NCI-H1105 (cell line): ENCODE measurements at places on chromosomes 16 and 17.

GRCh38 chr16:57093666-57094564 is 1.5 kb downstream of the CPNE2 start:
- no peak for DNase-seq

GRCh38 chr17:81241648-81242420 is 2.7 kb downstream of the NDUFAF8 start:
- DNase-seq: no peak

DNA sequence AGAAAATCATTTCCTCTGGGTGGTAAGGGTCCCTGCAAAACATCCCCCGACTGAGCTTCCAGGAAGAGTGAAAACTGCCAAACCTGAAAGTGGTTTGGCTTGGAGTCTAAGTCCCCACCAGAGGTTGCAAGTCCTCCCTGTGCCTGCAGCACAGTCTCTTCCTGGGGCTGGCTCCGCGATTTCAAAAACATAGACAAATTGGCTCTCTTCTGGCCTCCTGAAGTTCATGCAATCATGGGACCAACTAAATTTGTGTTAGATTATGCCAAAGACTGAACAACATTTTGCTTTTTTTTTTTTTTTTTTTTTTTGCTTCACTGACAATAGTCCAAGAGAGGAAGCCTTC is 447.9 kb downstream of the CA10 start:
- no peak for DNase-seq

GRCh38 chr16:85728879-85729278 is 22.0 kb downstream of the C16orf74 start:
- no peak for DNase-seq

DNA sequence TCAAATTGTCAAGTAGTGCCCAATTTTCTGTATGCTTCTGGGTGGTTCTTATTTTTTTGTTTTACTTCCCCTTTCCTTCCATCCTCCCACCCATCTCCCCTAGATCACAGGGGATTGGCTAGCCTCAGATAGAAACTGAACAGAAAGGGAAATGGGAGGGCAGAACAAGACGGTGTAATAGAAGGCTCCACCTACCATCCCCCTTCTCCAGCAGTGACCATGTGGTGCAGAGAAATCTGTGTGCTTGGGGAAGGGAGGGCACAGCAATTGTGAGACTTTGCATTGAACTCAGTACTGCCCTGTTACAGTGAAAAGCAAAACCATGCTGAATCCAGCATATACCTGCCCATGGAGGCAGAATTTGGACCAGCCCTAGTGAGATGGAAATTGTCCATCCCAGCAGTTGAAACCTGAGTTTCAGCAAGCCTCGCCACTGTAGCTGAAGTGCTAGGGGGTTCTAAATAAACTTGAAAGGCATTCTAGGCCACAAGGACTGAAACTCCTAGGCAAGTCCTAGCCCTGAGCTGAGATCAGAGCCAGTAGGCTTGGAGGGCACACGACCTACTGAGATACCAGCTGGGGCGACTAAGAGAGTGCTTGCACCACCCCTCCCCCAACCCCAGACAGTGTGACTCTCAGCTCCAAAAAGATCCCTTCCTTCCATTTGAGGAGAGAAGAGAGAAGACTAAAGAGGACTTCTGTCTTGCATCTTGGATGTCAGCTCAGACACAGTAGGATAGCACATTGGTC is 5.2 kb downstream of the SLFN11 start:
- no peak for DNase-seq

DNA sequence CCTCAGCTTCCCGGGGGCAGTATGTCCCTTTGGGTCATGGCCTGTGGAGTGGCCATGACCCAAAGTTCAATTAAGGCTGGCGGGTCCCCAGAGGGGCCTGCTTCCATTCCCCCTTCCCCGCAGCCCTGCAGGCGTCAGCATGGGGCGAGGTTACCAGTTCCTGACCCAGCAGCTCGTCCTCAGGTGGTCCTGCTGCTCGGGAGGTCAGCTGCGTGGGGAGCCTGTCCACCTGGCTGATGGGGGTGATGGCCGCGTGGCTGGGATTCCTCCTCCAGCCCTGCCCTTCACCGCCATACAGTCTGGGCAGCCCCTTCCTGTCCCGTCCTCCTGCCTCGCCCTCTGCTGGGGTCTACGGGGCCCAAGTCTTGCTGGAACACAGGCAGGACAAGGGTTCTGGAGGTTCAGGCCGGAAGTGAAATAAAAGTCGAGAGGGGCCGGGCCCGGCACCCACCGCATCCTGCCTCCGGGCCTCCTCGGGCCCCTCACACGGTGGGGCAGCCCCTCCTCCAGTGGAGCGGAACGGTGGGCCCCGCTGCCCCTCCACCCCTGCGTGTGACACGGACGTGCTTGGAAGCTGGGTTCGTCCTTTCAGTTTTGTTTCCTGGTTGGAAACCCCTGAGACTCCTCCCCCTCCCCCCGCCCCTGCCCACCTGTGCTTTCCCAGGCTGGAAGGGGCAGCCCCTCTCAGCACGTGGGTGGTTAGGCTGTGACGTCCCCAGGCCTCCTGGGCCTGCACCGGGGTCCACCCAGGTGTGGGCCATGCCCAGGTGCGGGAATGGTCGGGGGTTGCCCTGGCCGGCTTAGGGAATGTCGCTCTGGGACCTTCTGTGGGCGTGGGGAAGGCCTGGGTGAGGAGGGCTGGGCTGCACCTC is 6.8 kb downstream of the UBALD2 start:
- no peak for DNase-seq

- DNase-seq: no peak
Measured at GRCh38 chr16:86410081-86410480, 100.2 kb upstream of the FOXF1 start.

- DNase-seq: no peak
Measured at GRCh38 chr17:40122136-40122998, 596 bp downstream of the MSL1 start.

GRCh38 chr16:89958068-89958467 is 9.5 kb downstream of the DEF8 start:
- DNase-seq: no peak

DNA sequence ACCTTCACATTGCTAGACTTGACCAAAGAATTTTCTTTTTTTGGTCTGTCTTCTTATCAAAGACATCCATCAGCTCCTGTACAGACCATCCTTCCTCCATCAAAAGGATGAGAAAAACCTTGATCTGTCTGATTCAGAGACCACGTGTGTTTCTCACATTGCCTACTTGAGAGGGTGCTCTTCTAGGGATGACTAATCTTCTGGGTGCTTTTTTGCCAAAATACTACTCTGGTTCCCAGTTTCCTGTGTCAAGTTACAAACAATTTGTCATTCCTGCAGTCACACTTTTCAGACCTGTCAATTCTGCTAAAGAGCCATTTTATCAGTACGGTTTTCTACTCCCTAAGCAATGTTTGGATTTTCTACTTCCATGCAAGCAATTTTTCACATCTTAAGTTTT is 492.2 kb downstream of the CDH11 start:
- DNase-seq: no peak
